ENCODE measurements at places on chromosomes 2 and 18. TPM values are rescaled to one million over a fixed set of nuclear protein-coding genes. Genes with fewer than 3 reads are reported as not detected.
A peak's percentile ranks its signal among the peaks of the same experiment; 100 is the strongest.

Gene LIMS3
- not detected for total RNA-seq

GRCh38 chr2:200798514-200798913, 13.2 kb upstream of the BZW1 start:
- DNase-seq, result no peak

Gene LYG2
- not detected for total RNA-seq

DNA sequence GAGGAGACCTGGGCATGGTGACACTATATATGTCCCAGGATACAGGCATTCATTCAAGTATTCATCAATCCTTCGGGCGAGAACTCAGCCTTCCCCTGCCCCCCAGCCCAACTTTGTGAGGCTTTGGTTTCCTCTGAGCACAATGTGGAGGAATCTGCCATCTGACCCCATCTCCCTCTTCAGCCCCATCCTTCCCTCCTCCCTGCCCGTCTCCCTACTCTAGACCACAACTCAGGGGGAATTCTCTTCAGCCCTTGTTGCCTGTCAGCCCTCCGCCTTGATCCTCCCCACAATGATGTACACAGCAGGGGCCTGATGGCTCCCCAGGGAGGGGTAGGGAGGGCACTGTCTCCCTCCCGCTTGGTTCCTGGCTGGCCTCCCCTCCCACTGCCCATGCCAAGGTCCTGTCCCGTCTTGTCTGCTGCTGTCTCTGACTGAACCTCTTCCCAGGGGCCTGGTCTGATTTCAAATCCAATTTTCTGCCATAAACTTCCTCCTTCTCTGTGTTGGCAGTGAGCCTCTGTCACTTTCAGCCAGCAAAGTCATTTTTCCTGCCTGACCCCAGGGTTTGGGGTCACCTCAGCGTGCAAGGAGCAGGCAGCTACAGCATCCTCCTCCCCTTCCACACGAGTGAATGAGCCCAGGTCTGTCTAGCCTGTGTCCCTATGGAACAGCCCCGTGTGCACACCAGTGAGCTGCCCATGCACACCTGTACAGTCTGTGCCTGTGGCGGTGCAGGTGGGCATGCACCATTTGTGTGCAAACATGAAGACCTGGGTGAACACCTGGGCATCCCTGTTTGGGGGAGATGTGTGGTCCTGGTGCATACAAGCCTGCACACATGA, 197.3 kb downstream of the CELF4 start:
- DNase-seq, result no peak

GRCh38 chr2:199019898-199020507, 437.7 kb downstream of the SATB2 start:
- DNase-seq, result peak; percentile 46

Gene PSTPIP2
- total RNA-seq, result 2.6 TPM

- DNase-seq, result no peak
Measured at GRCh38 chr2:23007631-23008235, 377.2 kb upstream of the KLHL29 start.

Gene LCT
- 1.4 TPM for total RNA-seq

- DNase-seq, result no peak
Measured at GRCh38 chr18:30862900-30863299, 179.6 kb downstream of the DSC3 start.

DNA sequence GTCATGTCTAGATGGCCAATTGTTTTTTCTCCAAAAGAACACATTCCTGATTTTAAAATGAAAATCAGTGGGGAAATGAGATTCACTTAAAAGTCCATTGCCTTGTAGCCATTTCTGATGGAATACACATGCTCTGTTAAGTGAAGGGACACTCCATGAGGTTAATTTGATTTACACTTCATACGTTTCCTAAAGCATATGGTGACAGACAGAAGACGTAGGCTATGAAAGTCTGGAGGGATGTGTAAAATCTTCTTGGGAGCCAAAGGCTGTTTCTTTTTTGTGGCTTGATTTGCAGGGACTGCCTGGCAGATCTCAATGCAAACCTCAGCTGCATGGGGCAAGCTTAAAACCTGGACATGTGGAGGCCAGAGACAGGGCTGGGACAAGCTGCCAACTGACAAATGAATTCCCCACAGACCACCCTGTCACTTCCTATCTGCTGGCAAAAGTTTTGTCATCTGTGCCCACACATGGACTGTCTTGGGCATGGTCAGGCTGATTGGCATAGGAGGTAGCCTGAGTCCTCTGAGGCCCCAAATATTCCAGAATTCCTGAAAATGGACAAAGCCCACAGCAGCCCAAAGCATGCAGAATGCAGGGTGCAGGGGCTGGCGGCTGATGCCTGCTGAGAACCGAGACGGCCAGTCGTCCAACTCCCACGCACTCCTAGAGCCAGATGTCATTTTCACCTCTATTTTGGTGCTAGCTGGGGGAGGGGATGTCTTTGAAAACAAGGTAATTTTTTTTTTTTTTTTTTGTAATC, 73.9 kb downstream of the SDC1 start:
- DNase-seq, result no peak

DNA sequence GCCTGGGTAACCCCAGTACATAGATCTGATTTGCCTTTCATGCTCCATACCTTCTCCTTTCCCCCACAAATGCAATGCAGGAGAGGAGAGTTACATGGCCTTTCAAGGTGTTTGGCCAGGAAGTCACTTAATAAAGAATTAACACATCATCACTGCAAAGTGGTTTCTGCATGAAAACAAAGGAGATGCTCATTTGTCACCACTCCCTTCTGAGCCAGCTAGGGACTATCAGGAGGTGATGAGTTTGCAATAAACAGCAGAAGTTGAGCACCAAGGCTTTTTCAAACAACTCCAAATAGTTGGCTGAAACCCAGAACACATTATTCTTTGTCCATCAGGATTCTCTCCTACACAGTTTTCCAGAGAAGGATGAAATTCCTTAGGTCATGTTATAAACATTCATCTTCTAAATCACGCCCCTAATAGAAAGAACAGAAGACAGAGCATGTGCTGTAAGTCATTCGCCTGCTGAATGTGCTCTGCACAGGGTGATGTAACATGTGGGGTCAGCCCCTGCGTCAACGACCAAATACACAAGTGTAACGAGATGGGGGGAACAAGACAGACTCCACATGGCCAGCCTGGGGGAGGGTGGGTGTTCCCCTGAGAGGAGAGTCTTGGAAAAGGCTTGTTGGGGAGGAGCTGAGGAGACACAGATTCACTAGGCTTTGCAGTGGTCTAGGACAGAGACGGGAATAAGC, 87.3 kb upstream of the RMDN2 start:
- no peak for DNase-seq

DNA sequence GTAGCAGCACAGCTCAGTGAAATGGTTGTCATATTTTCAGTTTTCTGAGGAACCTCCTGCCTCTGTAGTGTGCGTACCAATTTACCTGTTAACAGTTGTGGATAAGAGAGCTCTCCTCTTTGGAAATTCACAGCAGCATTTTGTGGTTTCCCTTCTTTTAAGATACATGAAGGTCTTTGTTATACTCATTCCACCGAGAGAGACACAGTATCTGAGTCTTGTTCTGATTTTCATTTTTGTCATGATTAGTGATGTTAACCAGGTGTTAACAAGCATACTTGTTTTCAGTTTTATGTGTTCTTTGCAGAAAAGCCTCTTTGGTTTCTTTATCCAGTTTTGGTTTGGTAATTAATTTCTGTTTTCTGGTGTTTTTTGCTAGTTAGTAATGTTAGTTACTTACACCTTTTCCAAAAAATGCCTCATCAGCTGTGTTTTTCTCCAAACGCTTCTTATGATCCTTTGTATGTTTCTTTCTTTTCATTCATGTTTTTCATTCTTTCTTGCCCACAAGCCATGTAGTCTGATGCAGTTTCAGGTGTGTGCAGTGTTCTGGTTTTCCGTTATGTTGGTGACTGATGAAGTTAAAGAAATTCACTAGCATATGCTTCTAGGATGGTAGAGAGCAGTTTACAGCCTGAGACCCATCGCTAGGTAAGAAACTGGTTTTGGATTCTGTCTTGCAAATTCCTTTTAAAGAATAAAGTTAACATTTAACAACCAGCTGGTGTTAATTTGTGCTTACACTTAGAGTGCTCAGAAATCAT, 30.1 kb downstream of the CCDC74A start:
- DNase-seq, result no peak

All from Calu3 (cell line).